Retina (tissue), 1 donor: ENCODE measurements at places on chromosomes 5 and 9.

DNA sequence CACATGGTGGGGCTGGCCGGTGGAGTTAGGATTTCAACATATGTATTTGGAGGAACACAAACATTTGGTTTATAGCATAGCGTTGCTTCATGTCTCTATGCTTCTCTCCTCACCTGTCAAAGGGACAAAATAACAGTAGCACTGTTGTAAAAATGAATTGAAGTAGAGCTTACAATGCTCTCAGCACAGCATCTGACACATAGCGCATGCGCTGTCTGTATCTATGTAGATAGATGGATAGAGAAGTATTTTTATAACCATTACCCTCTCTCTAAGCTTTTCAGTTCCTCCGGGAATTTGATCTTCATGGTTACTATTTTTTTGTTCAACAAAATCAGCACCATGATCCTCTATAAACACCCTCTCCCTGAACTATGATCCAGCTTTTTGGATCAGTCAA, 166.0 kb downstream of the TTLL11 start:
- no peak for DNase-seq

DNA sequence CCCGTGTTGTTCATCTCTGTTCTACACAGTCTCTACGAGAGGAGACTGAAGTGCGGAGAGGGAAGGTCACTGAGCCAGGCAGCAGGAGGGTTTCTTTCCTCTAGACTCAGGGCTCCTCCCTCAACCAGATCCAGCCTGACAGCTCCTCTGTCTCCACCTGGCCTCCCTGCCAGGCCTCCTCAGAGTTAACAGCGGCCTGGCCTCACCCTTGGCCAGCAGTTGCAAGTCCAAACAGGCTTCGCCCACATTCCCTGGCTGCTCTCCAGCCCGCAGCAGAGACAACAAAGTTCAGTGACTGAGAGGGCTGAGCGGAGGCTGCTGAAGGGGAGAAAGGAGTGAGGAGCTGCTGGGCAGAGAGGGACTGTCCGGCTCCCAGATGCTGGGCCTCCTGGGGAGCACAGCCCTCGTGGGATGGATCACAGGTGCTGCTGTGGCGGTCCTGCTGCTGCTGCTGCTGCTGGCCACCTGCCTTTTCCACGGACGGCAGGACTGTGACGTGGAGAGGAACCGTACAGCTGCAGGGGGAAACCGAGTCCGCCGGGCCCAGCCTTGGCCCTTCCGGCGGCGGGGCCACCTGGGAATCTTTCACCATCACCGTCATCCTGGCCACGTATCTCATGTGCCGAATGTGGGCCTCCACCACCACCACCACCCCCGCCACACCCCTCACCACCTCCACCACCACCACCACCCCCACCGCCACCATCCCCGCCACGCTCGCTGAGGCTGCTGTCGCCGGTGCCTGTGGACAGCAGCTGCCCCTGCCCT, at the start of gene HRCT1:
Gene HRCT1, plus strand, starts transcription at position 291 of the 768 bp plus-strand sequence. Its CDS starts 86 bp downstream, at position 377.
- no peak for DNase-seq

- no peak for DNase-seq
Observed at GRCh38 chr9:133775951-133776905, 38.1 kb upstream of the SARDH start.

GRCh38 chr5:65055938-65056337, 287.2 kb downstream of the CWC27 start:
- DNase-seq: no peak

DNA sequence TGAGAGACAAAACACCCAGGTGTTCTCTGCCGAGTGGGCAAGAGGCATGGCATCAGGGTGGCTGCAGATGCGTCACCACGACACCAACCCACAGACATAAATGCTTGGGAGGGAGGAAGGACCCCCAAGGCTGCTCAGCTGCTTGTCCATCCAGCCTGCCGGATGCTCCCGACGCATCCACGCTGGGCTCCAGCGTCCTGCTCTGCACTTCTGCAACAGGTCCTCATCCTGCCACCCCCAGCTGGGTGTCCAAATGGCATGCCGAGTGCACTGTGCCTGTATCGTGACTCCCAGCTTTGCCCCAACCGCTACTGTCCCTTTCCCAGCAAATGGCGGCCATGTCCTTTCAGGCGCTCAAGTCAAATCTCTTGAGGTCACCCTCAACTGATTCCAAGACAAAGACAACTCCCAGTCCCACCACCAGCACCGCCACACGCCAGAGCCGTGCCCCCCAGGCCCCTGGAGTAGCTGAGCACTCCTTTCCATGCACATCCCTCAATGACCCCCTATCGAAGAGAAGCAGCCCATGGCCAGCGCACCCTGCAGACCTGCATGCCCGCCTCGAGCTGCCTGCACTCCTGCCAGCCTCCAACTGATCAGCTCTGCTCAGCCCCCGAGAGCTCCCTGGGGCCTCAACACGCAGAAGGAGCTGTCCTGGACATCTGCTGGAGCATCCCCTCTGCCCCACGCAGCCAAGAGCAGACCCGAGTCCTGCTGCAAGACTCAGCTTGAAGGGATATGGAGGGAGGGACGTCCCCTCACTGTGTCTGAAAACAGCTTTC, 116.7 kb downstream of the ROR2 start:
- no peak for DNase-seq

DNA sequence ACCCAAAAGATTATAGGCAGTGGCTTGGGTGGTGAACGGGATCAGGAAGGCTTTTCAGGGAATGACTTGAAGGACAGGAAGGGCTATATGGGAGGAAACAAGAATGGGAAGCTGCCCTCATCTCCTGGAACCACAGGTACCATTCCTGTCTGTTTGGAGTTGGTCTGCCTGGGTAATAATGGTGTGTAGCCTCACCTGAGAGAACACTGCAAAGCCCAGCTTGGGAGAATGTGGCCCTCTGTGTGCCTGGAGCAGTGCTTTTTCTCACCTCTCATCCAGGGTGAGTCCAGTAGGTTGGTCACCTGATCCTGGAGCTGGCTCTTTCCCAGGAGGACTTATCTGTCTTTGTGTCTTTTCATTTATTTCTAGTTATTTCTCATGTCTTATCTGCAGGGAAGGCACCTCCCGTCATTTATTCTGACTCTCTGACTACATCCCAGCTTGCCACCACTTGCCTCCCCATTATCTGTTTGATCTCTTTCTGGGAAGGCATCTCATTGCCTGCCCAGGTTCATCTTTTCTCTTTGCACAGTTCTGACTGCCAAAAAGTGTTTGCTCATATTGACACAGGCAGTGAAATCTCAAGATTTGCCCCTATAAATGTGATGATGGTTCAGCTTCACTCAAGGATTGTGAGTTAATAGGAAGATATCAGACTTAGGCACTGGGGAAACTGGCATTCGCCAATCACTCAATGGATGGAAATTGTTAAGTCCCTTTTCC, 22.5 kb upstream of the OR2S2 start:
- no peak for DNase-seq

DNA sequence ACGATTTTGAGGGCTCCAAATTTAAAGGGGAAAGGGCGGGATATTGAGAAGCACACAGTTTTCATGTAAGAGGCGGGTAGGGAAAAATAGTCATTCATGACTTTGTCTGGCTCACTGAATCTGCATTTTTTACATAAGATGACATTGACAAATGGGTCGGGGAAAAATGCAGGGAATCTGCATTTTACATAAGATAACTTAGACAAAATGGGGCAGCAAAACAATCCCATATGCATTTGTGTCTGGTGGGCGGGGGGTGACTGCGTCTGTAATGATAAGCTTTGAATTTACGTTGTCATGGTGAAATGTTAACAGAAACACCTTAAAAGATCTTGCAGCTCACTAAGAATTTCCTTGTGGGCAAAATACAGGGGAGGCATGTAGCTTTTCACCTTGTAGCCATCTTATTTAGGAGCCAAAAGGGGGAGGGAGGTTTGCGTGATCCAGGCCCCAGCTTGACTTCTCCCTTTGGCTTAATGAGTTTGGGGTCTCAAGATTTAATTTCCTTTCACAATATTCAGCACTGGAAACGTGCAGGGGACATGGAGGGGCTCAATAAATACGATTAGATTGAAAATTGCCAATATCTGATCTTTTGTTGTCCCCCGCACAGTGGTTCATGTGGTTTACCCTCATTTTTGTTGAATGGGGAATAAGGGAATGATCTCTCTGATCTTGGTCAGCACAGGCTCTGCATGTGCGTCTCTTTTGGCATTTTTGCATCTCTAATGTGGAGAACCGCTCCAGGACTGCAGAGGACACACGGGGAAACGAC, 41.1 kb upstream of the GADD45G start:
- no peak for DNase-seq

DNA sequence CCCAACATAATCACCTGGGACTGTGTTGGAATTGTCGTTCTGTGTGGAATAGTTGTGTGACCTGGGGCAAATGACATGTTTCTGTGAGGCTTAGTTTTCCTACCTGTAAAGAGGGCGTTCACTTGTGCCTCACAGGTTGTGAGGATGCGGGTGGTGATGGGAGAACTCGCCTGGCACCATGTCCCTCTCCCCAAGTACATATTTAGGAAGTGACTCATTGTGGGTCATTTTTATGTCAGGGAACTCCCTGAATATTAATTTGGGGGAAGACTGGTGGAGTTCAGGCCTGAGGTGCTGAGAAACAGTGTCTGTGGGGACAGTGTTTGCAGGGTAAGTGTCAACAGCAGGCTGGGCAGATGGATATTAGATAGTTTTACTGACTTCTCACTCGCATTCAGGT, 144.7 kb downstream of the KDM4C start:
- DNase-seq: no peak

DNA sequence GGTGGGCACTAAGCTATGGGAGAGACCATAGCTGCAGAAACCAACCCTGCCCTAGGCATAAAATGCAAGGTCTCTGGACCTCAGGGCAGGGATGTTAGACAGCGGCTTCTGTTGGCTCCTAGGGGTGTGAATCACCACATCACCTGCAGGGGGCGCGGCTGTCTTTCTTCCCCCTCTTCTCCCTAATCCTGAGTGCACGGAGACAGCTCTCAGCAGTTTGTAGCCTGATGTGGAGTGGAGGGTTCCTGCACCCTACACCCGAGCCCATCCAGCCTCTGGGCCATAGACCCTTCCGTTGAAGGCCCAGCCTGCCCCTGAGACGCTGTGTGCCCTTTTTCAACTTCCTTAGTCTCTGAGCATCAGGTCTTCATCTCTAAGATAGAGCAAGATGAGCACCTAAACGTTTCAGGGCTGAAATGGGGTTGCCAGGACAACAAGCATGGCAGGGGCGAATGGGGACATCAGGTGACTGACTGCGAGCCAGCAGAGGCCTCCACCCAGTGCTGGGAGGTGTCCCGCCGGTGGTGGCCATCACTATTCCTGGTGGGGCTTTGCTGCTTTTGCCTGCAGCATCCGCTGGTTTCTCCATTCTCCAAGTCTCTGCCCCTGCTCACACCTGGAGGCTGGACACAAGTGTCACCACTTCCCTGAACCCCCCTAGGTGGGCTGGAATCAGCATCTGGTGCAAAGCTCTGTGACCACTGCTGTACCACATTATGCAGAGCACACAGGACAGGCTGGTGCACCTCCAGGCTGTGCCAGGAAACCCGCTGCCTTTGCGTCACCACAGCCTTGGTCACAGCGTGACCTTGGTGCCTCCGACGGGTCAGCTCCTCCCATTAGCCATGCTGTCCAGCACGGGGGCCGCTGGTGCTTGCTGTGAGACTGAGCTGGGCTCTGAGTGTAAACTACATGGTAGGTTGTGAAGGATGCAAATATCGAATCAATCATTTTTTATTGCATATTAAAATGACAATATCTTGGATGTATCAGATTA, 2.5 kb upstream of the SEC16A start:
- DNase-seq: peak; percentile 92

- DNase-seq: peak; percentile 89
Observed at GRCh38 chr9:97923529-97924108, 1.3 kb upstream of the TRMO start.

GRCh38 chr9:95641586-95641985, 124.8 kb upstream of the PTCH1 start:
- DNase-seq: no peak

DNA sequence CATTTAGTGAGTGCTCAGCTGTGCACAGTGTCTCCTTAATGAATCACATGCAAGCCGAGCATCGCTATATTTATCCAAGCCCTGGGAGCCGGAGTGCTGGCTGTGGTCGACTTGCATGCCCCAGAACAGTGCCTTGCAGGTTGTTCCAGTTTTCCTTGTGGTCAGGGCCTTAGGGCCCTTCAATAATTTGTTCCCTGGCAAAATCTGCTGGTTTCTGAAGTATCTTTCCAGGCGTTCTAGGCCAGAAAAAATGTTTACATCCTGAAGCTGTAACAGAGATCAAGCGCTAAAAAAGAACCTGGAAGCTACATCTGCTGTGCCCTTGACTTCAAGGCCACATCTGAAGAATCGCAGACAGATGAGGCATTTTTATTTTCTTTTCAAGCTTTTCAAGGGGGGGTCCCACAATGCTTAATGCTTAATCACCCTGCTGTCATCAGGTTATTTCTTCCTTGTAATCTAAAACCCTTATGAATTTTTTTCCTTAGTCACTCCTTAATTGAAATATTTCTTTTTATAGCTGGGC, 105.8 kb downstream of the DOCK2 start:
- no peak for DNase-seq

- DNase-seq: no peak
Observed at GRCh38 chr5:150143350-150144245, 12.0 kb downstream of the PDGFRB start.

DNA sequence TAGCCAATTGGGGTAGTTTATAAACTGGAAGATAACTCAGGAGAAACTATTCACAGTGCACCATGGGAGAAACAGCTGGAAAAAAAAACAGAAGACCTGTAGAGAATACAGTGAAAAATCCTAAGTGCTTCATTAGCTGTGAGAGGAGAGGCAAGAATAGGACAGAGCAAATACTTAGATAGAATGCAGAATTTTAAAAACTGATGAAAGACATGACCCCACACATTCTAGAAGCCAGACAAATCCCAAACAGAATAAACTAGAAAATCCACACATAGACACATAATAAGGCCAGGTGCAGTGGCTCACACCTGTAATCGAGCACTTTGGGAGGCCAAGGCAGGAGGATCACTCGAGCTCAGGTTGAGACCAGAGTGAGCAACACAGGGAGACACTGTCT, 7.5 kb upstream of the FAM151B start:
- no peak for DNase-seq

DNA sequence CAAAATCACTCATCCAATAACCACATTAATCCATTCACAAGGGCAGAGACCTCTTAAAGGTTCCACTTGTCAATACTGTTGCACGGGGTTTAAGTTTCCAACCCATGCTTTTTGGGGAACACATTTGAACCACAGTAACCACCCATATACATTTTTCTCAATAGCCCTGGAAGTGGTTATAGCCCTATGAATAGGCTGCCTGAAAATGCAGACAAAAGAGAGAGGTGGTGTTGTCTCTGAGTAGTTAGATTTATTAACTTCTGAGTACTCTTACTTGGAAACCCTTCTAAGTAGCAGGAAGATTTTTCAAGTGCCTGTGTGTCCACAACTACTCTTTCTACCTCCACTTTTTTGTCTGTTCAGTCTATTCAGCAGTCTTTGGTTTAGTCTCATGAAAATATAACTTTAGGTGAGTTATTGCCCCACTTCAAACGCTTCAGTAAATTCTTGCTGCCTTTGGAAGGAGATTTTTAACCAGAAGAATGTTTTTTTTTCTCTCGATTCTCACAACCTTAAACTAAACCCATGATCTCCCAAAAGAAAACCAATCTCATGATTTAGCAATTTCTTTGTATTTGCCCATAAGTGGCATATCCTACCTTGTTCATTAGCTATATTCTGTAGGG, 42.6 kb downstream of the ARHGEF28 start:
- no peak for DNase-seq

GRCh38 chr5:41793141-41793770, 77.0 kb downstream of the OXCT1 start:
- no peak for DNase-seq
